ENCODE measurements at places on chromosomes 7 and 10.

GRCh38 chr7:33732462-33732861 lies 172.9 kb upstream of the BMPER start:
- DNase-seq = no peak

DNA sequence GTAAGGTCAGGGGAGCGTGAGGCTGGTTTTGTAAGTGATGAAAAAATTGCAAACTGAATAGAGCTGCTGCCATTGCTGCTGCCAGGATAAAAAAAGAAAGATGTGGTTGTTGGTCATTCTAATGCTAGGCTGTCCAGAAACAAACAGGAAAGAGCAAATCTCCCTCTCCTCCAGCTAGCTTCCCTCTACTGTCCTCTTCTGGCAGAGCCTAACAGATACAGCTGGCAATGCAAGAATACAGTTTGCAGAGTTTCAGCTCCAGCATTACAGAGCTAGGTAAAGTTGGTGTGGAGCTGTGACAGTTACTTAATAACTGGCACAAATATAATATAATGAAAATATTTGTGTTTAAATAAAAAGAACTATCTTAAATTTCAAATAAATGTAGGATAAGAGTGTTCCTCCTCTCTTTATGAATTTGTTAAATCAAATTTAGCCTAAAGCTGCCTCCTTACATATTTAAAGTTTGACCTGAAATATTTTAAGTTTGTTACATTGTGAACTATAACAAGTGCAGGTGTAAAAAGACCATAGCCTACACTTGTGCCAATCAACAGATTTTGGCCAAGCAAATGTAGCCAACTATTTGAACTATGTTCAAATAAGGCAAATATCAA lies 407.7 kb downstream of the SH2D4B start:
- DNase-seq = no peak

GRCh38 chr7:140330128-140330527 lies 68.2 kb downstream of the SLC37A3 start:
- DNase-seq = no peak

DNA sequence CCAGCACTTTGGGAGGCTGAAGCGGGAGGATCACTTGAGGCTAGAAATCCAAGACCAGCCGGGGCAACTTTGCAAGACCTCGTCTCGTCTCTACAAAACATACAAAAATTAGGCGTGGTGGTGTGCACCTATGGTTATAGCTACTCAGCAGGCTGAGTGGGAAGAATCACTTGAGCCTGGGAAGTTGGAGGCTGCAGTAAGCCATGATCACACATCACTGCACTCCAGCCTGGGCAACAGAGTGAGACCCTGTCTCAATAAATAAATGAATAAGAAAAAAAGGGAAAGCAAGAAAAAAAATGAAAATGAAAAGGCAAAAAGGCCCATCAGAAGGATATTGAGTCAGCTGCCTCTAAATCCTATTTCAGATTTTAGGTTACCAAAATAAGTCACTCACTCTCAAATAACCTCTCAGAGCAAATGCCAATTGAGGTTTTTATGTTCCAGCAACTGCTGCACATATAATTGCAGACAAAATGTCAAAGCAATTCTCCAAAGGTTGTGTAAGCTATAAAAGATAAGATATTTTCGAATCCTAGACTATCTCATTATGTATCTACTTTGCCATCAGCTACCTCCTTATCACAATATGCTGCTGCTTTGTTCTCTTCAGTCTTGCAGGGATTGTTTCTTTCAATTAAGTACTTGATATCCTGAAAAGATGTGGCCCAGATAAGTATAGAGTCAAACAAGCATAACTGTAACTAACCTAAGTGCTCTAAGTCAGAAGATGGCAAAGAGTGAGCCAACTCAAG lies 4.7 kb downstream of the BAZ1B start:
- DNase-seq = no peak

DNA sequence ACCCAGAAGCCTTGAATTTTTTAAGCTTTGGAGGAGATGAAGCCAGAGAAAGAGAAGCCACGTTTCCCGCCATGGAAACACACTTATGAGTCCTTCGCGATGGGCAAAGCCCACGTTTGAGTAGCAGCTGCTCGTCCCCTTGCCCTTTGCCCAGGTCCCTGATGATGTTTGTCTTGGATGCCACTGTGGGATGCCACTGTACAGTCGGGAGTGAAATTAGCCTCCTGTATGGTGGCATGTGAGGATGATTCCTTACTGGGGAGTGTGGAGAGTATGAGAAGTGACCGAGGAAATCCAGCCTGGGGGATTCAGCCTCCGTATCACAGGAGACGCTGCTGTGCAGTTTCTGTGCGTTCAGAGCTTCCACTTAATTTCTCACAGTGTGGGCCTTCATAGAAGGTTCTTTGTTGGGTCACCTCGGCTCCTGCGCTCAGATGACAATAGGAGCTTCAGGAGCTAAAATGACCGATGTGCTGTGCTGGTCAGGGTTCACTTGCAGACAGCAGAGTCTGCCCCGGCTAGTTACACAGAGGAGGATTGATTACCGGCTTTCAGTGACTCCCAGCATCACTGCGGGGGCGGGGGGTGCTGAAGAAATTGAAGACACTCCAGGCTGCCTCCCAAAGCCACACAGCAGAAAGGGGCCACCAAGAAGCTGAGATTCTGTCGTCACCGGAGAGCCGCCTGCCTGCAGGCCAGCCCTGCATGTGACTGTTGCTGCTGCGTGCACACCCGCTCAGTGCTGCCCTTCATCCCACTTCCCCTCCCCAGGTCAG lies 122.1 kb upstream of the SFMBT2 start:
- no peak for DNase-seq

DNA sequence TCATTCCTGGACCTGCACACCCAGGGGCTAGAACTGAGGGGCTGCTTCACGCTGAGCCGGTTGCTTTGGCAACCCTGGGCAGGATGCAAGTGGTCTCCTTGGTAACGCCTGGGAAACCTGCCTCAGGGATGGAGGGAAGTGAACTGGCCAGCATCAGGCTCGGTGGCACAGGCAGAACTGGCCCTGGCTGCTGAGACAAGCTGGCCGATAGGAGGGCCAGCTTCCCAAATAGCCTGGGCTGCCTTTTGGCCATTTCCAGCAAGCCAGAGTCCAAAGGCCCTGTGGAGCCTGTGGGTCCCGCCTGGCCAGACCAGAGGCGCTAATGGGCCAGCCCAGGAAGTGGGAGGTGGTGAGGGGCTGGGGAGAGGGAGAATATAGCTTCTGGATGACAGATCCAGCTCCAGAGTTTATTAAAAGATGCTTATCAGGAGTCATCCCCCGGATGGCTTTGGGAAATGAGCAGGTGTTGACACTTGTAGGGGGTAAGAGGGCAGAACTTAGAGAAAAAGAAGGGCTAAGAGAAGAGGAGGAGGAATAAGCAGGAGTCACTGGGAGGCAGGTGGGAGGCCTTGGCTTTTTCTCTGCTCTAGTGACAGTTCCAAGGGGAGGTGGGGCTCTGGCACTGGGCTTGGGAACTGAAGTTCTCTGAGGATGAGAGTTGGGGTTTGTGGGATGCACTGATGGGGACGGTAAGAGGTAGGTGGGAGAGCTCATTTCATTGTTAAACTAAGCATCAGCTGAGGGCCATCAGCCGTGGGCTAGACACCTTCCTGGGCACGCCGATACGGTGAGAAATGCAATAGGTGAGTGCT lies 9.6 kb downstream of the NEURL1 start:
- DNase-seq = no peak

GRCh38 chr7:122183106-122183505 lies 39.1 kb upstream of the AASS start:
- no peak for DNase-seq

DNA sequence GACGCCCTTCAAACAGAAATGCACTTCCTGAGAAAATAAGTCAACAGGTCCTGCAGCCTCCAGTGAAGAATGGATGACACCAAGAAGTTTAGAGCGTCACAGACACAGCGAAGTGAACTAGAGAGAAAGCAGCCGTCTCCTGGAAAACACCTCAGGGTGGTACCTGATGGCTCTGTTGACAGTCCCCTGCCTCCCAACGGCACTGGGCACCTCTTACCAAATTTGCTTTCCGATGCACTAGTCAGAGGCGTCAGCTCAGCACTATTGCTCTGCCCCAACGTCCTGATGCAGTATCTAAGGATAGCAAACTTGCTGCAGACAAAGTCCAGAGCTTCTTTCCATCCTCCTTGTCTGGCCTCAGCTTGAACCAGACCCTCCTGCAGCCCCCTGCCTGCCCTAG lies 38.3 kb downstream of the SFMBT2 start:
- no peak for DNase-seq

DNA sequence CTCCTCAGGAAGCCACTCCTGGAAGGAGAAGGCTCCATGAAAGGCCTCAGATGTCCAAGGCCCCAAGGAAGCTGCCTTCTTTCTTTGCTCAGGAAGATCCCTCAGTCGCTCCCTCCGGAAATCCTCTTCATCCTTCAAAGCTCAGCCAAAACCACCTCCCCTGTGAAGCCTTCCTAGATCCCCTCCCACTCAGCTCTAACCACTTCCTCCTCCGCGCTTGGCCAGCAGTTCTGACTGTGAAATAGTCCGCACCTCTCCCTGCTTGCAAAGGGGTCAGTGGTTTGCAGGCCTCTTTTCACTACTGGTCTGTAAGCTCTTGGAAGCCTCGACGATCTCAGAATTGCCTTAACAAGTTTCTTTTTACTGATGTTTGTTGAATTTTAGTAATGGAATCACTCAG lies 23.9 kb downstream of the PYROXD2 start:
- no peak for DNase-seq

- DNase-seq = no peak
Observed at GRCh38 chr7:23547662-23548061, 15.9 kb upstream of the TRA2A start.

- DNase-seq = no peak
Observed at GRCh38 chr7:1669064-1669951, 769 bp upstream of the ELFN1 start.

GRCh38 chr7:134513169-134513752 lies 14.1 kb upstream of the AKR1B10 start:
- no peak for DNase-seq

DNA sequence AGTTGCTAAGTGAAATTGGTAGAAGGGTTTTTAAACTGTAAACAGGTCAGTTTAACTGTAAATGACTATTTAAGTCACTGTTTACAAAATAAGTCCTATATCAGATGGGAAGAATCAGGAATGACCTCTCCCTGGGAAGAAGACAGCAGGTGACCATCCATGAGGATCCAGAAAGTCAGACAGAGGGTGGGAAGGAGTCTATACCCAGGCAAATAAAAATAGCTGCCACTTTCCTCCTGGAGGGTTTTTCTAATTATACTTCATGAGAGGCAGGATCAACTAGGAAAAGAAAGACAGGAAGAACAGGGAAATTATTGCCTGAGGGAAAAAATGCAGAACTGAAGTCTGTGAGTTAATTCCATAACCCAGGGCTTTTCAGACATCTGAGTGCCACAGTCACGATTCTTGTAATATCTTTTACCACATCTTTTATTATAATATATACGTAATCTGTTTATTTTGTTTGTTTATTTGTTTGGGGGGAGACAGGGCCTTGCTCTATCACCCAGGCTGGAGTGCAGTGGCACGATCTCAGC lies 7.0 kb downstream of the DNTT start:
- DNase-seq = no peak

- DNase-seq = no peak
Observed at GRCh38 chr7:21568762-21569161, 25.9 kb downstream of the DNAH11 start.

DNA sequence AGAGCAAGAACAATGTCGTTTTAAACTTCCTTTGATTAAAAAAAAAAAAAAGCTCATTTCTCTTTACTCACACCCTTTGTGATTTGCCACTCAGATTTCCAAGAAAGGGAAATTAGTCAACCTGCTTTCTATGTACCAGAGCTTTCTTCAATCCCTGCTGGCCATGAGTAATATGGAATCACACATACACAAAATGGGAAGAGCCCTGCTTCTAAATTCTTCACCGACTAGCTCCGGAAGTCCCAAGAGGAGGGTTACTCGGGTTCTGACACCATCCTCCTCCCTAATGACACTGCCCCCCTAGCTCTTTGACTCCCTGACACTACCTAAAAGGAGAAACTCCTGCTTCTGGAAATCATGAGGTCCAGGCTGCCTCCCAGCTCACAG lies 81.8 kb upstream of the SFMBT2 start:
- no peak for DNase-seq

DNA sequence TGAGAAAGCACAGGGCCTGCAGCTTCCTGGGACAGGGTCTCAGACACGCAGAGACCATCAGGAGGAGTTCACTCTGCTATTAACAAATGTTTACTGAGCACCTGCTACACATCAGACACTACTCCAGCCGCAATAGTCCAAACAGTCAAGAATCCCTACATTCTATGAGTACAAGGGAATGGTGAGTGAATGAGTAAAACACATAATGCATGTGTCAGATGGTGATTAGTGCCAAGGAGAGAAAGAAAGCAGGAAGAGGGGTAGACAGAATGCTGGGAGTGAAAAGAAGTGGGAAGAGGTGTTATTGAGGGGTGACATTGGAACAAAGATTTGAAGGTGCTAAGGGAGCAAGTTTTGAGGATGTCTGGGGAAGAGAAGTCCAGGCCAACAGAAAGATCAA lies 634.2 kb upstream of the GALNT17 start:
- no peak for DNase-seq

GRCh38 chr10:124546957-124547646 lies 85.5 kb downstream of the LHPP start:
- DNase-seq = no peak

DNA sequence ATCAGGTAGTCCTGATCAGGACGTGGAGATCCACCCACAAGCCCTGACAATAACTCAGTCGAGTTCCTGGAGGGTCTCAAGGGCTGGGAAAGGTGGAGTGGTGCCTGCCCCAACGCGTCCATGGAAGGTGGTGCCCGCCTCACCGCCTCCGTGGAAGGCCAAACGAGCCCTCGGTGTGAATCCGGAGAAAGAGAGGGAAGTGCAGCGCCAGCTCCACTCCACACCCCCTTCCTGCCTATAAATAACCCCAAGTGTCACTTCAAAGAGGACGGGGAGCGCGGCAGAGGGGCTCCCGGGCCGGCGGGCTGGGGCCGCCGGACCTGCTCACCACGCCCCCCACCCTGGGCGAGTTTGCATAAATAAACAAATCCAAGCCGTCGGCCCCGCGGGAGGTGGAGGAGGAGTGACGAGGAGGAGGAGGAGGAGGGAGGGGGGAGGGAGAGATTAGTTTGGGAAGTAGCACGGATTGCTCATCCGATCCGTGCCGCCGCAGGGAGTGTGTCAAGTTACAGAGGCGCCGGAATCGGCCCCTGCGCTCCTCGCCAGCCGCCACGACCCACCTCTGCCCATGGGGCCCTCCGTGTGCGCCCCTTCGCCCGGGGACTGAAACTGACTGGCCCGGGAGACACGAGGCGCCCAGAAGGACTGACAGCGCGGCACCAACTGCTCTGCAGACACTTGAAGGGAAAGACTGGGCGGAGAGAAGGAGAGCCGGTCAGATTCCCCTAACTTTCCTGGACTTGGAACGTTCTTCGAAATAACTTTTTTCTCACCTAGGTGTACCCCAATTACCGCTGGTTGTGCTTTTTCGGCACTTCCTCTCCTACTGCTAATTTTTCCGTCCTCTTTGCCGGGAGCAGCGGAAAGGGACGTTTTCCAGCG lies at the start of gene COL13A1:
Gene COL13A1, plus strand, starts transcription at position 473 of the 882 bp plus-strand sequence. CDS start 518 bp downstream, outside the sequence.
- DNase-seq = no peak
